ENCODE measurements at places on chromosomes 2 and 18.

DNA sequence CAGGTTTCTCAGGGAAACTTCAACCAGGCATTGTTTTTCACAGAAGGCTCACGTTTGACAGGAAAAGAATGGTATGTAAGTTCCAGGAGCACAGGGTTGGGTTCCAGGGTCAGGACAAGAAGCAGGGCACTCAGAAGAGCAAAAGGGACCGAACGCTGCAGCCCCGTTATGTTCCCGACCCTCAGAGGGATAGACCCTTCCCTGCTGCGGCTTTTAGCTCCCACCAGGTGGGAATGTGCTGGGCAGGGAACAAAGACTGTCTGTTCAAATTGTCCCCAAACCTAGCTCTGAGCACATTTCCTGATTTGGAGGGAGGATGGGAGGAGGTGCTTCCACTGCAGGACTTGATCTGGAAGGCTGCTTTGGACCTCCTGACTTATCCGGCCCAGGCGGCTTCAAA is 130.1 kb downstream of the RAB3GAP1 start:
- no peak for DNase-seq

- DNase-seq = no peak
Observed at GRCh38 chr2:216281316-216281715, 91.0 kb downstream of the MARCHF4 start.

GRCh38 chr2:223591596-223591995 is 10.6 kb downstream of the SCG2 start:
- no peak for DNase-seq

- DNase-seq = no peak
Observed at GRCh38 chr2:53768242-53768542, 588 bp downstream of the CHAC2 start.

GRCh38 chr2:149652526-149652925 is 65.0 kb upstream of the MMADHC start:
- no peak for DNase-seq

DNA sequence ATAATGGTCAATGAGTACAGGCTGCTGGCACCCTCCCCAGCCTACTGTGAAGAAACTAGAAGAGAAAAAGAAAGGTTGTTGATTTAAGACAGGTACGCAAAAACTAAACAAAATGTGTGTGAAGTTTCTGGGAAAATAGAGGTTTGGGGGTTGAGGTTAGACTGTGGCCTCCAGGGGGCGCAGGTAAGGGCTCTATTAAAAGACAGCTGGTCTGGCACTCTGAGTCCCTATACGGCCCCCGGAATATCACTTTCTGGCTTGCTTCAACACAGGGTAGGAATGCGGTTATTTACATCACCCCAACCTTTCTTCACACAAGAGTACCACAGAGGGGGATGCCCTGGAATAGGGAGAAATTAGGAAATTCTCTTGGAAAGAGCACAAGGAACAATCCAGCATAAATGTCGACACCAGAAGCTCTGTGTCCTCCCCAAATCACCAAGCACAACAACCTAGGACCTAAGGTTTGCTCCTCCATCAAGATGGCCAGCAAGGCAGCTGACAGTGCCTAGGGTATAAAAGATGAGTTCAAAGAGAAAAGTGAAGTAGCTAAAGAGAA is 480.8 kb upstream of the KLHL29 start:
- peak; percentile 30 for DNase-seq

DNA sequence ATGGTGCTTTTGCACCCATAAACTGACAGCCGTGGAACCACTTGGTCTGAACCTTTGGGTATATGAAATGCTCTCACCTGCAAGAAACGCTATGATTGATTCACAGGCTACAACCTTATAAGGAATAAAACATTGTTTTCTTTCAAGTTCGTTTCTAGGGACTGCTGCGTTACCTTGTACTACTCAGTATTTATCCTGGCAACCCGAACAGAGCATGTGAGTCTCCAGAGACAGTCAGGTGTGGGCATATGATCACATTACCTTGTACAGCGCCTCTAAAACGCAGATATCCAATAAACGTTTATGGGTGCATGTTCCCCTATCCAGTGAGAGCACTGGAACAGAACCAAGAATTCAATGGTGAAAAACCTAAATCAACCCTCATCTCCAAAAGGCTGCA is 1.7 kb downstream of the CCBE1 start:
- DNase-seq = no peak

GRCh38 chr2:200077210-200077650 is 121.8 kb downstream of the MAIP1 start:
- no peak for DNase-seq

DNA sequence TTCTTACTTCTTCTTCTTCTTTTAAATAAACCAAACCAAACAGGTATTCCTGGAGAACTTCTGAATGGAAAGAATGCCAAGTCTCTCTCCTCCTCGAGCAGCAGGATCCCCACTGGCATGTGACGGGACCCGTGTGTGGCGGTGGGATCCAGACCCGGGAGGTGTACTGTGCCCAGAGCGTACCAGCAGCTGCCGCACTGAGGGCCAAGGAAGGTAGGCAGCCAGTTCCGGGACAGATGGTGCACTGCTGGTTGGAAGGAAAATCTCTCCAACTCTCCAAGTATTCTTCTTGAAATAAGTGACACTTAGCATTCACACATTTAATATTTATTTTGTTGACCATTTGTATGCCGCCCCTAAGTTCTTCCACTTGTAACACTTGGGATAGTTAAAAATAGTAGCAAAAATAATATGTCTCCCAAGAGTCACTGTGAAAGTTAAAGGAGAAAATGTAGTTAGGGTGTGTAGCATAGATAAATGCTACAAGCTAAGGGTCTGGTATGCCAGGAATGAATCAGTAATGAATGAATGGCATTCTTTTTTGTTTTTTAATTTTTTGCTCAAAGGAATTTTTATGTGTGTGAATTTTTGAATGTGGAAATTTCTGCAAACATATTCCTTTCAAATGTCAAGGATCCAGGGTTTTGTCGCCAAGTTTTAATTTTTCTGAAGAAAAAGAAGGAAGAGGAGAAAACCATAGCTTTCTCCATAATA is 349.9 kb downstream of the THSD7B start:
- no peak for DNase-seq

DNA sequence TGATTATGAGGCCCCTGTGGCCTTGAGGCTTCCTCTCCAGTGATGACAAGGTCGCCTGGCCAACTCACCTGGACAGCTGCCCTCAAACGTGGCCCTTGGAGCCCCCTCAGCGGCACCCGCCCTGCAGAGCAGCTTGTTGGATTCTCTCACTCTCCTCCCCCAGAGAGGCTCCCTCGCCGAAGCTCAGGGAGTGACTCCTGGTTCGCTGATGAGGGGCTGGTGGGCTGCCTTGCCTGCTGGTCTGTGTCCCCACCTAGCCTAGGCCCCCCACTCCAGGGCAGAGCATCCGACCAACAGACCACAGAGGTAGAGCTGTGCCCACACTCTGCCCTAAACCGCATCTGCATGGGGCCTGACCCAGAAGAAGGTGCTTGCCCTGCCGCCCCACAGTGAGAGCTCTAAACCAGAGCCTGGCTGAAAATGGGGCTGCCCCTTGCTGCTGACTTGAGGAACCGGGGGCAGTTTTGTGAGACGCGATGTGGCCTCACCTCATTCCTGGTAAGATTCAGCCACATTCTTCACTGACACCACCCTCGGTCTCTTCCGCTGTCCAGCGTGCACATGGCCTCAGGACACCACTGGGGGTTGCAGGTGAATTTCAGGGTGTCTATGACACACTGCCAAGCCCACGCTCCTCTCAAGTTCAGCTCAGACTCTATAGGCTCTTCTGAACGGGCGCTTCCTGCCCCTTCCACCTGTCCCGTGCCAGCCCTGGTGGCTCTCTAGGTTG is 131.6 kb downstream of the CABLES1 start:
- no peak for DNase-seq

GRCh38 chr18:36247036-36247435 is 50.5 kb upstream of the FHOD3 start:
- no peak for DNase-seq

GRCh38 chr2:26615336-26615859 is 25.8 kb downstream of the CIB4 start:
- DNase-seq = no peak

DNA sequence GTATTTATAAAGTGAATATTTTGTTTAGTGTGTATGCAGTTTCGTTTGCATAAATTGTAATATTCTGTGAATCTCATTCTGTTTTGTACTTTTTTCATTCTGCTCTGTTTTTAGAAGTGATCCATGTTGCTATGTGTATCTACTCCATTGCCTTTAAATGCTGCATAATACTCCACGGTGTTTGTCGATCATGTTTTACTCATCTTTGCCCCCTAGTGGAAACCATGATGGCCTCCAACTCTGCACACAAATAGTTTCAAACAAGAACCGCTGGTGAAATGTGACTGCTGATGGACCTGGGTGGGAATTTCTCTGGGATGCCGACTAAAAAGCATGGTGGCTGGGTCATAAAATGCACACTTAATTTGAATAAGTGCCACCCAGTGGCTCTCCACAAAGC is 32.0 kb upstream of the SKOR2 start:
- no peak for DNase-seq

DNA sequence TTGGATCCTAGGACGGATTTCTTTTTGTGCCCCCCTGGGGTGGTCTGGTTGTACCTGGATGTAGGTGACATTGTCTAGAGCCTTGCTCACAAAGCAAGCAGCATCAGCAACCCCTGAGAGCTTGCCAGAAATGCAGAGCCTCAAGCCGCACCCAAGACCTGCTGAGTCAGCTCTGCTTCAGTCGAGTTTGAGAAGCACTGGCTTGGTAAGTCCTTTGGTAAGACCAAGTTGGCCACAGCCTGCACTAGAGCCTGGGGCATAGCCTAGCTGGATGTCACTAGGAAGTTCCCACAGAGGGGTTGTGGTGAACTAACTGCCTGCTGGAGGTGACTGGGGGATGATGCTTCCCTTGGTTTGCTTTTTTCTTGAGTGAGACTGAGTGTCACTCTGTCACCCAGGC is 6.2 kb downstream of the ABCG5 start:
- DNase-seq = no peak

- peak; percentile 68 for DNase-seq
Observed at GRCh38 chr18:46481048-46481846, 175.8 kb downstream of the LOXHD1 start.

Data from activated naive CD4-positive, alpha-beta T cell treated with anti-CD3 and anti-CD28 coated beads for 36 hours (primary cell).